ENCODE measurements at places on chromosomes 2 and 18.

DNA sequence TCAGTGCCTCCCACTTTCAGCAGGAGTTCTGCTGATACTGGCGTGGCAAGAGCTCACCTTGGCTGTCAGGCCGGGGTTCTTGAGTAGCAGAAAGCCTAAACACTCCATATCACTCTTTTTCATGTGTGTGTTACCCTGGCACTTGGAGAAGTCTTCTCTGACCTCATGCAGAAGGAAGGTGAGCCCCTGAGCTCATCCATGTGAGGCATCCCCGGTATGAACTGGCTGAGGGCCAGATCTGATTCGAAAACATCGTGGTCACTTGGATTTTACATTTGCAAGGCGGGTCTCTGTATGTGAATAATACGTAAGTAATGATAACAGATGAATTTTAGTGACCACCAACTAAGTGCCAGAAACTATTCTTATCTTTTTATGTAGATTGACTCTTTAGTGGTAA is 93.6 kb downstream of the RAPGEF4 start:
- DNase-seq = peak; percentile 75

- peak; percentile 87 for DNase-seq
Measured at GRCh38 chr2:191748059-191748461, 70.1 kb downstream of the NABP1 start.

DNA sequence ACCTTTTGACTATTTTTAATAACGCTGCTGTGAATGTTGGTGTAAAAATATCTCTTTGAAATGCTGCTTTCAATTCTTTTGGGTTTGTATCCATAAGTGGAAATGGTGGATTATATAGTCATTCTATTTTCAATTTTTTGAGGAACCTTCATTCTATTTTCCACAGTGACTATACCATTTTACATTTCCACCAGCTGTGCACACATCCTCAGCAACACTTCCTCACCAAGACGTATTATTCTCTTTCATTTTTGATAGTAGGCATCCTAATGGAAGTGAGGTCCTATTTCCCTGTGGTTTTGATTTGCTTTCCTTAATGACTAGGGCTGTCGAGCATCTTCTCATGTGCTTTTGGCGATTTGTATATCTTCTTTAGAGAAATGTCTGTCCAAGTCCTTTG is 14.8 kb downstream of the CASP10 start:
- no peak for DNase-seq

- no peak for DNase-seq
Measured at GRCh38 chr2:8234757-8235374, 447.0 kb upstream of the ID2 start.

DNA sequence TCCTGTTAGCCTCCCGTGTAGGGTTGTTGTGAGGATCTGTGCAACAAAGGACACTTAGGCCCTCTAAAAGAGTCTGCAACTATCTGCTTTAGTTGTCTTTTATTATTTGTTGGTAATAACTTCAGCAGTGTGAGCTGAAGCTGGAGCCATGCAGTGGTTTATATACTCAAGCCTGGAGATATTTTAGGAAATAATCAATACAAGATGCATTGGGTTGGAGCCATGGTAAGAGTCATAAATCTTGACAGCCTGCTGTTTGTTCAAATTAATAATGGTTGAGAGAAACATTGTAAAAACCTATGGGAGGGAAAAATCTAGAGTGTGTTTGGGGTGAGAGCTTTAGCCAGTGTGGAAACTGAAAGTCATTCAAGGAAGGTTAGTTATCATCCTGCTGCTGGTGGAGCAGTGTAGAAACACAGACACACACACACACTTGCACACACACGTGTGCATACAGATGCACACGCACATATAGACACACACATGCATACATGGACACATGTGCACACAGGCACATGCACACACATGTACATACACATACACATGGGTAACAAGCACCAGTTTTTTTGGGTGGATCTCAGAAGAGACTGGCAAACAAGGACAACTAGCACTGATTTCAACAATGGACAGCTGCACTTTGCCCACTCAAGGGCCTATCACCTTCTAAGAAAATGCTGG is 51.0 kb downstream of the ACOXL start:
- no peak for DNase-seq

- peak; percentile 93 for DNase-seq
Measured at GRCh38 chr2:169095621-169096105, 26.3 kb downstream of the DHRS9 start.

GRCh38 chr18:58586269-58586668 is 42.6 kb downstream of the ALPK2 start:
- DNase-seq = no peak

- DNase-seq = no peak
Measured at GRCh38 chr18:46294318-46294717, 190.1 kb downstream of the HAUS1 start.

DNA sequence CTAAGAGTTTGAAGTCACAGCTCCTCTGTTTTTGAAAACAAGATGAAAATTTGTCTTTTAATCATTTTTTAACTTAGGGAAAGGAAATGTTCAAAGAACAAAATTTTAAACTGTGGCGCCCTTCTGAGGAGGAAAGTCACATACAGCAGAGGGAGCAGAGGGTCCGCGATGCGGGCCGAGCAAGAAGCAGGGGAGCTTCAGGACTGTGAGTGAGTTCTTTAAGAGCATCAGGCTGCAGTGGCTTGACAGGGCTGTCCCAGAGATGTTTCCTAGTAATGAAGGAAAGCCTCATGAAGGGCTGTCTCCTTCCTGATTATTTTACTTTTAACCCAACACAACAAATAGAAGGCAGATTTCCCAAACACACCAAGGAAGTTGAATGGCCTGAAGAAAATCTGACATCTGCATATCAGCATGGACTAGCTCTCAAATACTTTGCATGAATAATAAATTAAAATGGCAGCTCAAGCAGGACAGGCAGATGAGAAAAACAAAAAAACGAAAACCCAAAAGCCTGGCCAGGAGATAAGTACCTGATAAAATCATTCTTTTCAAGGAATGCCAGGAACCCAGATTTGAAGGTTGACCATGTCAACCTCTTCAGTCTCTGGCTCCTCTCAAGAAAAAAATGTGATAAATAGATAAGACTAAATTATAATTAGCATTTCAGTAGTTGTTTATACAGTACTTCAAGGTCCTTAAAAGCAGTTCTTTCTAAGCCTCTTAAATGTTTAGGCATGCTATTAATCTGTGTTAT is 60.8 kb downstream of the SLC40A1 start:
- no peak for DNase-seq

GRCh38 chr2:37262522-37262921 is 31.1 kb downstream of the NDUFAF7 start:
- DNase-seq = no peak
